ENCODE measurements at places on chromosomes 16 and 17. TPM values are rescaled to one million over a fixed set of nuclear protein-coding genes. Genes with fewer than 3 reads are reported as not detected.

GRCh38 chr16:85062323-85062722 lies 34.7 kb downstream of the KIAA0513 start:
- no peak for DNase-seq

DNA sequence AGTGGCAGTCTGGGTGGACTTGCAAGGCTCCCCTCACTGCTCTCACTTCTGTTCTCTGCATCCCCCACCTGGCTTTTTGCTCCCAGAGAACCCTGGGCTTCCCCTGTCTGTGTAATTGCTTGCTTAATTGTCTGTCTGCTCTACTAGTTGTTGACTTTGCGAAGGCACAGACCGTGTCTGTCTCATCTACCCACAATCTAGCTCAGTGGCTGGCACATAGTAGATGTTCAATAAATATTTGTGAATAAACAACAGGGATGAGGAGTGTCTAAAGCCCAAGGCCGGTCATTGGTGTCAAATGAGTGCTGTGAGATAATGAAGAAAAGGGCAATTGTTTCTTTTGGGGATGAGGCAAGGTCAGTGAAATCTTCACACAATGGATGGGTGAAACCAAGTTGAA lies 2.8 kb upstream of the SEZ6 start:
- no peak for DNase-seq

DNA sequence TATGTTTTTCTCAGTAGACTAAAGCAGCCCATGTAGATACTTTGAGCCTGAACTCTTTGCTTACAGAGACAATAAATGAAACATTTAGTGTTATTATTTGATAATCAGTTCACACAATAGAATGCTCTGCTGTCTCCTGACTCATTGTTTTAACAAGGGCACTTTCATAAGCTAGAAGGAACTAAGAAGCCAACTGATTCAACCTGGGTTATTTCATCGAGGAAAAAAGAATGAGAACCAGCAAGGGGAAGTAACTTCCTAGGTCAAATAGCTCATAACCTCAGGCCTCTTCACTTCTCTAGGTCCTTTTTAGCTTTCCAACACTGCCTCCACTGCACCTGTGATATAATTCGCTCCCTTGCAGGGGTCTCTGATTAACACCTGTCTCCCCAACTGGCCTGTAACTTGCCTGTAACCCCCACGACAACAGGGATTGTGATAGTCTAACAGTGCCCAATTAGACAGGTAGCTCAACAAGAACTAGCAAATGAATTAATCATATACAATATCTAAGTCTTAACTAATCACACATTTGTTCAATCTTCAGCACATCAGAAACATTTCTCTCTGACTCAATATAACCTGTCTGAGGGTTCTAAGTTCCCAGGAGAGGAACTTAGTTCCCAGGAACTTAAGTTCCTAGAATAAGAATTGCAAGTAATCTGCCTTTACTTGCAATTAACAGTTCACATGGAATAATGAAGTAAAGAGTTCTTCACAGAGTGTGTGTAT lies 34.8 kb downstream of the RFFL start:
- no peak for DNase-seq

- DNase-seq = peak; percentile 60
These were observed 379.6 kb upstream of the PSMD7 start for GRCh38 chr16:73916829-73917594.

- DNase-seq = no peak
These were observed 56.1 kb downstream of the ARSG start for GRCh38 chr17:68347380-68347779.

GRCh38 chr17:15405058-15405415 lies 62.4 kb downstream of the CDRT4 start:
- DNase-seq = no peak

DNA sequence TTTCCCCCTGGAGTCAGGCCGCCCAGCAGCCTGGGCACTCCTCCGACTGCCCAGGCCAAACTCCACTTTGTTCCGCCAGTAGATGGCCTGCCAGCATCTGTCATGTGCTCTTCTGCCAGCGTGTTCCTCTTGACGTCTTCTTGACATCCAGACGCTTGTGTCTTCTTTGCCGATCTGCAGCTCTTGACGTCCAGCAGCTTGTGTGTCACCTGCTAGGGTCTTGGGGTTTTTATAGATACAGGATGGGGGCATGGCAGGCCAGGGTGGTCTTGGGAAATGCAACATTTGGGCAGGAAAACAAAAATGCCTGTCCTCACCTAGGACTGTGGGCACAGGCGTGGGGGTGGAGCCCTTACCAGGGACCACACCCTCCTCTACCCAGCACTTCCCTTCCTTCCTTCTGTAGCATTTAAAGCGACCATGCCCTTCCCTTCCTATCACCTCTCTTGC lies 88.7 kb downstream of the BMERB1 start:
- DNase-seq = no peak

DNA sequence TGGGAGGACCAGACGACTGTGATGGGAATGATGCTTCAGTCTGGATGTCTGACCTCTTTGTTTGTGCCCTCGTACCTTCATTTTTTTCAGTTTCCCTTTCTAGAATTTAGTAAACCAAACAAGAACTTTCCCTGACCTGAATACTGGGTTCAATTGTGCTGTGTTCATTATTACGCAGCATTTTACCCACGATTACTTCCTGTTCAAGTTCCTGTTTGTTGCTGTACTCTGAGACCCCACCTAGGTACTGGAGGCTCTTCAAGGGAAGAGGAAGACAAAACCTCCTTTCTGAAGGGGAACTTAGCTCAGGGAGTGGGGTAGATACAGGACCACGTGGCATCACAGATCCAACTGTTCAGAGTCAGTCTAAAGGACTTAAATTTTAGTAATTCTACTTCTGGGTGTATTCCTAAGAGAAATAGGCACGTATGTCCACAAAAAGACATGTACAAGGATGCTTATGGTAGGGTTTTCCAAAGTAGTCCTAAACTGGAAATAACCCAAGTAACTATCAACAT lies 9.2 kb upstream of the PRKCB start:
- DNase-seq = no peak

DNA sequence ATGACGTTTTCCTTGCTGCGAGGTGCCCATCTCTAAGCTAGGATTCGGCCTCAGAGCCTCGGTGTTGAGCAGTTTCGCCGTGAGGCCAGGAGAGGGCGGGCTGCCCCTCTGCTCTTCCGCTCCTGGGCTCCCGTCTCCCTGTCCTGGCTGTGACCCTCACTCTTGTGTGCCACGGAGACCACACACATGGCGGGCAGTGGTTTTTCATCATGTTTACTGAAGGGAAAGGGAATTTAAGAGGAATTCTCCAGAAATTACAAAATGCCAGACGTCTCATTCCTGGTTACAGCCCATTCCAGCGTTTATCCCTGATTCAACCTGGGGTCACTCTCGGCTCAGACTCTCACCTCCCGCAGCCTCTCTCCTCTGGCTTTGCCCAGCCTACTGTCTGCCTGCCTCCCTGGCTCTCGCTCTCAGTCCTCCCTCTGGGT lies 96.8 kb upstream of the ELAC2 start:
- peak; percentile 80 for DNase-seq

DNA sequence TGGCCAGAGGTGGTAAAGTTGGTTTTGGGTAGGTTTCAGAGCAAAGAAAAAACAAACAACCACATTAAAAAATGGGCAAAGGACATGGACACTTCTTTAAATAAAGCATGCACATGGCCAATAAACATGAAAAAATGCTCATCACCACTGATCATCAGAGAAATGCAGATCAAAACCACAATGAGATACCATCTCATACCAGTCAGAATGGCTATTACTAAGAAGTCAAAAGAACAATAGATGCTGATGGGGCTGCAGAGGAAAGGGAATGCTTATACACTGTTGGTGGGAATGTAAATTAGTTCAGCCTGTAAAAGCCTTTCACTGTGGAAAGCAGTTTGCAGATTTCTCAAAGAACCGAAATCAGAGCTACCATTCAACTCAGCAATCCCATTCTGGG lies 598.4 kb upstream of the SOX9 start:
- DNase-seq = no peak

DNA sequence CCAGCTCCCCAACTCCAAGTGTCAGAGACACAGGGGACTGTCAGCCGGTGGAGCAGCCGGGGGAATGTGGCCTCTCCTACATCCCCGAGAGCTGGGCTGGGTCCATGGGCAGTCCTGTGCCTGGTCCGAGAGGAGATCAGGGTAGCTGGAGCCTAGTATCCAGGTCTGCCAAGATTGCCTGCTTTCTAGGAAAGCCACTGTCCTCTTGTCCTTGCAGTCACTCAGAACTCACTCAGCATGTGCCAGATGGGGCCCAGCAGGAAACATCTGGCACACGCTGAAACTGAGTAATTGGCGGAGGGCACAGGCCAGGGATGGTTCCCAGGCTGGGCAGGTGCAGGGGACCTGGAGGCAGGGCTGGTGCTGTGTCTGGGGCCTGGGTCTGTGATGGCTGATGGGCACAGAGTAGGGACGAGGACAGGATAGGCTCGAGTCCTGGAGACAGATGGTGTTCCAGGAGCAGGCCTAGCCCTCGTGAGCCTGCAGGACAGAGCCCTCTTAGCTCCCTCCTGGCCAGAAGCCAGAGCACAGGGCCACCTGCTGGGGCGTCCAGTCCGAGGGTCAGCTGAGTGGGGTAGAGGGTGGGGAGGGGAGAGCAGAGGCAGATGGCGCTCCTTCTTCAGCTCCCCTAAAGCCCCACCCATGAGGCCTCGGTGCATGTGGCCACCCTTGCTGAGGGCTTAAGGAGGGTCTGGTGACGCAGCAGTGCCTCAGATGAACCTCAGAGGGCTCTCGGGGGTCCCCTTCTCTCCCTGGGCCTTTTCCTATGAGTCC lies 31.1 kb downstream of the ADCY7 start:
- no peak for DNase-seq

GRCh38 chr16:57999971-58000705 lies at the start of gene ZNF319:
TSS of gene ZNF319 (minus strand) at chr16:58000672. CDS start at chr16:57998265, 2,407 bp downstream.
- DNase-seq = peak; percentile 22

DNA sequence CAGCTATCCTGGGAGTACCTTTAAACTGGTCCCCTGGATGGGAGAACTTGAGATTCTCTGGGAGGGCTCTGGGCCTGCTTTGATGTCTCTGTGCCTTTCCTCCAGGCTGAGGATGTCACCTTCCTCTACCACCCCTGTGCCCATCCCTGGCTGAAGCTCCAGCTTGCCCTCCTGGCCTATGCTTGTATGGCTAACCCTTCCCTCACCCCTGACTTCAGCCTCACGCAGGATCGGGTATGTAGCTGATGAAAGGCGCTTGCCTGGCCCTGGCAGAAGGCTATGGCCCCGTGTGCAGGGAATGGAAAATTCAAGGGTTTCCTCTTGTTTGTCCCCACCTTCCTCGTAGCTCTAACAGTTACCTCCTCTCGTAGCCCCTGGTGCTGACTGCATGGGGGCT lies 3.0 kb downstream of the TP53I13 start:
- DNase-seq = no peak

DNA sequence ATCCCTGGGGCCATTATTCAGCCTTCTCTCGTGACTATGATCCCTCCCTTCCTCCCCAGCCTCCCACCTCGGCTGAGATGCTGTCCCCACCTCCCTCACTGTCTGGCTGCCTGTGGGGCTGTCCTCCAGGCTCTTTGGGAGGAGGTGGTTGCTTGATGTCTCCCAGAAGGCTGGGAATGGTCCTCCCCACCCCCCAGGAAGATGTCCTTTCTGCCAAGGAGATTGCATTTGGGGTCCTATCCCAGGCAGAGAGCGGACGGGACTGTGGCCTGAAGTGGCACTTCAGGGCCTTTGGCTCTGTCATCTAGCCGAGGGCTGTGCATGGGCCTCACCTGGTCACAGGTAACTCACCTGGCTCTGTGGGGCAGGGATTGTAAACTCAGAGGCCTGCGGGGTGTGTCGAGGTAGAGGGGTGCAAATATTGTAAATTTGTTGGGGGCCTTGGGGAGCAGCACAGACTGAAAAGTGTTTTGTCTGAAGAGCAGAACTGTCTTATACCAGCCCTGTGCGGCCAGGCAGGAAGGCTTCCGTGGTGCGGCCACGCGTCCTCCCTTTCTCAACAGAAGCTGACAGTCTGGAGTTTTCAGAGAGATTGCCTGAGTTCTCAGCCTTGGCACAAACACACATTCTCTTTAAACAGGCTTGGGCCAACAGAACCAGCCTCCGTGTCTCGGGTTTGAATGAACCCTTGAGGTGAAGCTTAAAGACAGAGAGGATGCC lies 177.9 kb downstream of the SEC14L1 start:
- no peak for DNase-seq

DNA sequence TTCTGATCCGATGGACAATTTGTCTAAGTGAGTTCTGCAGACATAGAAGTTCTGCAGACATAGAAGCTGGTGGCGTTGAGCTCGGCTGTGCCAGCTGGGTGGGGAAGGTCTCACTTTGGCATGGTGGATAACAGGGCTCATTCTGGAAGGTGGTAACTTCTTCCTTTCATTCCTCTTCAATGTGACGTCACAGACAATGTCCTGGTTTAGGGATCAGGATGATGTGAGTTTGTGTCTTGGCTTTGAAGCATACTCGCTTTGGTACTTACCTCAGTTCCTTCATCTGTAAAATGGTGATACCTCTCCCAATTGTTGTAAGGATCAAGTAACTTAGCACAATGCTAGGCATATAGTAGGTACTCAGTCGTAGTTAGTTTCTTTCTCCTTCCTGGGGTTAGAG lies 408.8 kb upstream of the ASIC2 start:
- no peak for DNase-seq

DNA sequence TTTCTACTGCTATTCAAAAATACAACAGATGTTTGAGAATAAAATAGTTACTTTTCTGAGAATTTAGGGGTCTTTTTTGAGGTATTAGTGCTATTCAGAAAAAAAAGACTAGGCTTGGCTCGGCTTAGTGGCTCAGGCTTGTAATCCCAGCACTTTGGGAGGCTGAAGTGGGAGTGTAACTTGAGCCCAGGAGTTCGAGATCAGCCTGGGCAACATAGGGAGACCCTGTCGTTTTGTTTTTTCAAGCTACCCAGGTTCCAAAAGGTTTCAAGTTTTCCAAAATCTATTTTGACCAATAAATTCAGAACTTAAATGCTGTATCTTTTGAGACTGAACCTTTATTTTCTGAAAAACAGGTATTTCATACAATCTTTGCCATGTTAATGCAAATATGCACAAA lies 3.2 kb upstream of the ARL6IP1 start:
- no peak for DNase-seq

DNA sequence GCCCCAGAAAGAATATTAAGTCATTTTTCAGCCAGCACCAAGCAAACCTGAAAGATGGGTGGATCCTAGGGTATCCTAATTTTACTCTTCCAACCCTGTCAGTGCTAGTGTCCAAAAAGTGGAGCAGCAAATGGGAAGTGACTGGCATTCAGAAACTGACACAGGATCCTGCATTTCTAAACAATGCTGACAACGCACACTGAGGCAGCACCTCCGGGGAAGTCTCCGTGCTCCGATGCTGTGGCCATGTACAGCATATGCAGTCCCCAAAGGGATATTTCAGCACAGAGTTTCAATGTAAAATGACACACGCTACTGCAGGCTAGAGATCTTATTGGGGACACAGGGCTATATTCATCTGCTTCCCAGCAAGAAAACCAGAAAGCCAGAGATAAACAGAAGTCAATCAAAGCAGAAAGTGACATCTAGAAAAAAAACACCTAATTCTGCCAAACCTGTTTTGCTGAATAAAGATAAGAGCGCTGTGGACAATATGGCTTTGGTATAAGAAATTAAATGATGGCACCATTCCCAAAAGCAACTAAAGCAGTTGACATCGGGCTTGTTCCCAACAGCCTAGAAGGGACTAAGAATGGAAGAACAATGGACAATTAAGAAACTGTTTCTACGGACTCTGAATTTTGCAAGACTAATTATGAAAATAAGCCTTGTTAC lies 17.3 kb downstream of the XYLT1 start:
- peak; percentile 27 for DNase-seq

Gene KRTAP3-1
- total RNA-seq = not detected

Gene ITGAD
- total RNA-seq = 0.43 TPM

Gene SPNS3
- 0.40 TPM for total RNA-seq

Gene C17orf78
- total RNA-seq = not detected

Gene DPEP2
- 9.2 TPM for total RNA-seq
